ENCODE measurements at places on chromosomes 5 and 9. TPM values are rescaled to one million over a fixed set of nuclear protein-coding genes. Genes with fewer than 3 reads are reported as not detected.

GRCh38 chr9:114220061-114220541, 64.8 kb downstream of the COL27A1 start:
- DNase-seq = no peak
- no peaks in the 10 kb centered on the region for H3K36me3 ChIP-seq
- peaks cover 14% of the 10 kb centered on the region for H3K4me1 ChIP-seq
- no peak overlapping the region for H3K27ac ChIP-seq

DNA sequence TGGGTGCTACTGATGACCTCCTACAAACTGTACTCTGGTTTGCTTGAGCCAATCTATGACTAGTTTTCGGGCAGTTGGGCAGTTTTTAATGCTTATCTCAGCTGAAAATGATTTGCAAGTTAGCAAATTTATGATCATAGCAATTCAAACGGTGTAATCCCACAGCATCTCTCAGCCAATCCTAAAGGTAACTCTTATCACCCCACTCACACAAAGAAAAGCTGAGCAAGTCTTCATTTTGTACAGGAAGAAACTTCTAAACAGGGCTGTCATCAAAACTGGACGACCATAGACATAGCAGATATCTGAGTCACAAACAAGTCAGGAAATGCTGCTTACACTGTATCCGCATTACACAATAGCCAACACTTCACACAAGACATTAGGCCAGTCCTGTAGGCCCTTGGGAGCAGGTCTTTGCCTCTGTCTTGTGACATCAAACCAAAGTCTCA, 2.6 kb upstream of the ENC1 start:
- no peak overlapping the region for H3K4me3 ChIP-seq
- H3K4me1 ChIP-seq = peaks cover 38% of the 10 kb centered on the region
- no peak overlapping the region for H3K27ac ChIP-seq
- no peaks in the 10 kb centered on the region for H3K36me3 ChIP-seq

SAXO1 gene
- total RNA-seq = 0.02 TPM

FOXD4L5 gene
- 0.07 TPM for total RNA-seq

CBY3 gene
- total RNA-seq = 0.37 TPM

DNA sequence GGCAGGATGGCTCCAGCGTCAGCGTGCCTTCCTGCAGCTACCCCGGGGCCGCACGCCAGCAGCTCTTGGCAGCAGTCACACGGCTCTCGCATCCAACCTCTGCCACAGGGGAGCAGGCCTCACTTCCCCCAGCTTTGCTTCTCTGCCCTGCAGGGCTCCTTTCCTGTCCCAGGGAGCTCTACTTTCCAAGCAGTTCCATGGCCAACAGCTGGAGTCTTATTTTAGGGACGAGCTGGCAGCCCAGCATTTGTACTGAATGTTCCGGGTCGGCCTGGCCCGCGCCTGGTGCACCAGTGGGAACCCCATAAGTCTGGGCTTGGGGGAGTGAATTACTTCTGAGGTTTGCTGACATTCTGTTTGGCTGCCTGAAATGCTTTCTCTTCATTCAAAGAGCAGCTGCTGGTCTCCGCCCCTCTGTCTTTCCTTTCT, 34.6 kb downstream of the GADD45G start:
- H3K4me3 ChIP-seq = no peak overlapping the region
- H3K4me1 ChIP-seq = peaks cover 8% of the 10 kb centered on the region
- H3K36me3 ChIP-seq = no peaks in the 10 kb centered on the region
- no peaks in the 10 kb centered on the region for H3K27me3 ChIP-seq
- DNase-seq = no peak
- H3K27ac ChIP-seq = no peak overlapping the region

- H3K4me1 ChIP-seq = peaks cover 3% of the 10 kb centered on the region
- peaks cover 28% of the 10 kb centered on the region for H3K36me3 ChIP-seq
- peaks cover 4% of the 10 kb centered on the region for H3K27me3 ChIP-seq
- no peak overlapping the region for H3K4me3 ChIP-seq
- no peak overlapping the region for H3K27ac ChIP-seq
- no peak for DNase-seq
Measured at GRCh38 chr9:74478606-74479005, 18.5 kb upstream of the RORB start.

DNA sequence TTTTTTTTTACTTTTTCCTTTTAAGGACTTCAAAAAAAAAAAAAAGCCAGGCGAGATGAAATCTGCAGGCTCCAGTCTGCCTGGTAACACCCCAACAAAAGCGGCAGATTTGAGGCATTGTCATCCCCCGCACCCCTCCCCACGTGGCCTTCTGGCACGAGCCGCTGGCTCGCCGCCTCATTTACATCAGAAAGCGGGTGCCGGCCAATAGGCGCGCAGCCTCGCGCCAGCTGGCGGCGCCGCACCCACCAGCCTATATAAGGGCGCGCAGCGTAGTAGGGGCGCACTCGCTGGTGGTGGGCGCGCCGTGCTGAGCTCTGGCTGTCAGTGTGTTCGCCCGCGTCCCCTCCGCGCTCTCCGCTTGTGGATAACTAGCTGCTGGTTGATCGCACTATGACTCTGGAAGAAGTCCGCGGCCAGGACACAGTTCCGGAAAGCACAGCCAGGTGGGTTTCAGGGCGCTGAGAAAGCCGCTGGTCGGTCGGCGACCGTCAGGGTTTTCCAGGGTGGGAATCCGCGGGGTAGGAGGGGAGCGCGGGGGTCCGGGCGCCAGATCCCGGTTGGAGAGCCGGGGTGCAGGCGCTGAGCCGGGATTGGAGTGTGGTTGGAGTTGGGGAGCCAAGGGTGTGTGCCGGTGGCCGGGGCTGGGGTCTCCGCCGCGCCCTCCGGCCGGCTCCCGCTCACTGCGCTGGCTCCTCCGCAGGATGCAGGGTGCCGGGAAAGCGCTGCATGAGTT, at the start of gene GADD45G:
Gene GADD45G (plus strand): TSS at position 284 of the 736 bp plus-strand sequence. CDS start 110 bp downstream, at position 394.
- H3K27me3 ChIP-seq = peaks cover 31% of the 10 kb centered on the region
- peaks cover 23% of the 10 kb centered on the region for H3K4me1 ChIP-seq
- peak within 1 kb of the TSS; percentile 95 for H3K27ac ChIP-seq
- 0 out of 2 replicates have a peak, but pooled peaks cover 6% of the 10 kb centered on the region for H3K36me3 ChIP-seq
- DNase-seq = peak; percentile 94

DNA sequence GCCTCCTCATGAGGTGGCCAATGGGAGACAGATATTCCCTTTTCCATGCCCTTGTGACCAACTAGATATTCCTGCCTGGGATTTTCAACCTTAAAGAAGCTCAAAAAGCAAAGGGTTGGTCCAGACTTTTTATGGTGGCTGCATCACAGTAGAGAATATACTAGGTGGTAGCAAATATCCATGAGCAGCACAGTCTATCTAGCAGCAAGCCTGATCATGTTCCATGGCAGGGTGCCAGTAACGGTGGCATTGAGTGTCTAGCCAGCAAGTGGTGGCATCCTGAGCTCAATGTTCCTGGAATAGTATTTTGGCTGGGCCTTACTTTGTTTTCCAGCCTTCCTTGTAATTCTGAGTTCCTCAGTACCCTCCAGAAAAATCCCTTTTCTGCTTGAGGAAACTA, 25.8 kb downstream of the CDC25C start:
- H3K27ac ChIP-seq = no peak overlapping the region
- H3K36me3 ChIP-seq = 0 out of 2 replicates have a peak, but pooled peaks cover 2% of the 10 kb centered on the region
- H3K27me3 ChIP-seq = no peaks in the 10 kb centered on the region
- H3K4me3 ChIP-seq = no peak overlapping the region
- no peaks in the 10 kb centered on the region for H3K4me1 ChIP-seq

DNA sequence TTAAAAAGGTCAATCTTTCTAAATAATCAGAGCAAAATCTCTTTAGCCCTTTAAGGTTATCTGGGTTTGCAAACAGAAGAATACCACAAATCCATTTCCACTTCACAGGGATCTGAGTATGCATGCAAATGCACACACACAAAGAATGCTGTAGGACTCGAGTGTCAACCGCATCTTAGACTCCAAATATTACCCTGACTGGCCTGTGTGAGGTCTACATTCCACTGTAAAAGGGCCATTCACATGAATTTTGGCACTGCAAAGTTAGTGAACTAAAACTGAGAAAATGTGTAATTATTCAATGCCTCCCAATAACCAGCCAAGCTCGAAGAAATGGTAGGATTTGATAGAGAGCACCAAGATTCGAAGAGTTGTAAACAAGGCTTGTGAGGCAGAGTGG, 199.9 kb downstream of the AGTPBP1 start:
- H3K27me3 ChIP-seq = no peaks in the 10 kb centered on the region
- H3K4me1 ChIP-seq = peaks cover 27% of the 10 kb centered on the region
- H3K4me3 ChIP-seq = no peak overlapping the region
- peak overlapping the region; percentile 54 for H3K27ac ChIP-seq
- no peak for DNase-seq

GRCh38 chr9:13174906-13175639, 104.4 kb downstream of the MPDZ start:
- no peak overlapping the region for H3K27ac ChIP-seq
- no peak overlapping the region for H3K4me3 ChIP-seq
- H3K36me3 ChIP-seq = peaks cover 18% of the 10 kb centered on the region
- no peaks in the 10 kb centered on the region for H3K27me3 ChIP-seq

DNA sequence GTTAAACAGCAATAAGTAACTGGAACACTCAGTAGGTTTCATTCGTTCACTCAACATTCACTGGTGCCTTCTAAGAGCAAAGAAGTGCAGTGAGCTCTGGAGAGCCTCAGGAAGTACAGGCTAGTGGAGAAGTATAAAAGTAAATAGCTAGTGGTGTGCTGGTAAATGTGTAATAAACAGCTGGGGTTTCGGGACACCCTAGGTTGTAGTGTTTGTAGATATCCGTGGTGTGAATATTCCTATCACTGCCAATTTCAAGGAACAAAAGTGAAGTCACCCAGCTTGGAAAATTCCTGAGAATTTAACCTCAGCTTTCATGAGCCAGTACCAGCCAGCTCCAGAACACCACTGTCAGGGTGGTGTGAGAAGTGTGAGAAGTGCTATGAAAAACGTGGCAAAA, 75.9 kb downstream of the GABBR2 start:
- H3K4me3 ChIP-seq = no peak overlapping the region
- no peak overlapping the region for H3K27ac ChIP-seq
- no peaks in the 10 kb centered on the region for H3K4me1 ChIP-seq
- peaks cover 2% of the 10 kb centered on the region for H3K36me3 ChIP-seq

RECK gene
- total RNA-seq = 9.9 TPM

GRCh38 chr5:59107692-59108091, 524.8 kb downstream of the RAB3C start:
- DNase-seq = no peak
- H3K36me3 ChIP-seq = no peaks in the 10 kb centered on the region
- no peaks in the 10 kb centered on the region for H3K27me3 ChIP-seq
- no peaks in the 10 kb centered on the region for H3K4me1 ChIP-seq
- no peak overlapping the region for H3K4me3 ChIP-seq

DNA sequence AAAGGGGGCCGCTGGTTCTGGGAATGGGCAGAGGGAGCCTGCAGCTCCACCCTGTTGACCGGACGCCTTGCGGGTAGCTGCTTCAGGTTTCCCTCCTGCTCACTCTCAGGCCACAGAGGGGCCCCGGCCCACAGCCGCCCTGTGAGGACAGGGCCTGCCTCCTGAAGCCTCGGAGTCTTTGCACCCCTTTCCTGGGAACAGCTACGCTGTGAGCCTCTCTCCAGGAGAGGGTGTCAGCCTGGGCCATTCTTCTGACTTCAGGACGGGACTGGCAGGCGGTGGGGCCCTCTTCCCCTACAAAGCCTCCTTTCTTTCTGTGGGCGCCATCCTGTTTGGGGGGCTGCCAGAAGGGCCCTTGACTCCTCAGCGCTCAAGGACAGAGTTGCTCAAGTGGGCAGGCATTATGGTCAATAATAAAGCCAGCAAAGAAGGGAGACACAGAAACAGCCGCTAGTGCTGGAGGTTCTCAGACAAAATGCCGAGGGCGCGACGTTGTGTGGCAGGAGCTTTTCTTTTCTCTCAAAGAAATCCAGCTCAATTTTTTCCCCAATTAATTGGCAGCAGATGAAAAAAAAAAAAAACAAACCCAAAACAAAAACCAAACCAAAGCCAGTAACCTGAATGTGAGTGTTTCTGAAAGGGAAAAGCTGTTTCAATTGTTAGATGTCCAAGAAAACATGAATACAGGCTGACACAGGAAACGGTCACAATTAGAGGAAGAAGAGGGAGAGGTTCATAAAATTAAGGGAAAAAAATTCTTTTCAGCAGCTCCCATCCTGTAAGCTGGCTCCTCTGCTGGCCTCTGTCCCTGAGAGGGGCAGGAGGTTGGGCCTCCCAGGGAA, 12.8 kb upstream of the SLC25A51 start:
- H3K27ac ChIP-seq = no peak overlapping the region
- no peaks in the 10 kb centered on the region for H3K27me3 ChIP-seq
- DNase-seq = no peak
- peaks cover 26% of the 10 kb centered on the region for H3K4me1 ChIP-seq

DNA sequence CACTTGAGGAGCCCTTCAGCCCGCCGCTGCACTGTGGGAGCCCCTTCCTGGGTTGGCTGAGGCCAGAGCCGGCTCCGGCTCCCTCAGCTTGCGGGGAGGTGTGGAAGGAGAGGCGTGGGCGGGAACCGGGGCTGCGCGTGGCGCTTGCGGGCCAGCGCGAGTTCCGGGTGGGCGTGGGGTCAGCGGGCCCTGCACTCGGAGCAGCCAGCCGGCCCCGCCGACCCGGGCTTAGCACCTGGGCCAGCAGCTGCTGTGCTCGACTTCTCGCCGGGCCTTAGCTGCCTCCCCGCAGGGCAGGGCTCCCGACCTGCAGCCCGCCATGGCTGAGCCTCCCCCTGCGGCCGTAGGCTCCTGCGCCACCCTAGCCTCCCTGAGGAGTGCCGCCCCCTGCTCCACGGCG, 6.2 kb upstream of the SHB start:
- H3K4me3 ChIP-seq = no peak overlapping the region
- H3K36me3 ChIP-seq = no peaks in the 10 kb centered on the region
- H3K4me1 ChIP-seq = peaks cover 15% of the 10 kb centered on the region
- no peak for DNase-seq
- H3K27ac ChIP-seq = no peak overlapping the region

DNA sequence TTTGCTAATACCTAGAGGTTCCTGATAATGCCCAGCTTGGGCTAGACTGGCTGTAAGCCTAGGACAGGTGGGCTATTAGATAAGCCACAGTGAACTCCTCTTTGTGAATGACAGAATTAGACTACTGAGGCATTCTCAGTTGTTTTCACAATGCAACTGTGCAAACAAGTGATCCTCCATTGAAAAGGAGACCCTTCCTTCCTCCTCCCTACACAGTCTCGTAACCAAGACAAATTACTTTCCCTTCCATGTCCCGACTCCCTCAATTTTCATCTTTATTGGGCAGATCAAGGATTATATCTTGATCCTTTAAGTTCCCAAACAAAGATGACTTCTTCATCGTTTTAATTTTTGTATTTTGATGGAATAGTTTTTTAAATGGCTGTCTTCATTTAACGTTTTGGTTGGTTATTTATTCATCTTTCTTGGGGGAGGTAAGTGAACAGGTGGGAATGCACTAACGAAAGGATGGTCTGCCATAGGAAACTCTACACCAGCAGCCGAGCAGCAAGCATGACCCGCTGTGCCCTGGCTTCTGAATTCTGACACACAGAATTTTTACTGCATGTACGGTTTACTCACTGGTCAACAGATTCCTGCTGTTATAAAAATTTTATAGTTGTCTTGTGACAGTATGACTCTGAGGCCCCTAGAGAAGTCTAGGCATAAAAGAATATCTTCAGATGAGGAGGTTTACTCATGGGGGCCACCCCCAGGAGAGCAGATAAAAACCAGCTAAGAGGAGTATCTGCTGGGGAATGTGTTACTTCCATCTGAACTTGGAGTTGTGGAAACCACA, 137.5 kb upstream of the TUT7 start:
- no peak overlapping the region for H3K27ac ChIP-seq
- no peaks in the 10 kb centered on the region for H3K36me3 ChIP-seq
- no peaks in the 10 kb centered on the region for H3K27me3 ChIP-seq
- no peak overlapping the region for H3K4me3 ChIP-seq
- DNase-seq = no peak

ZNF608 gene
- 44.4 TPM for total RNA-seq

- no peak within 1 kb of the TSS for H3K27ac ChIP-seq
- peak within 1 kb of the TSS; percentile 67 for H3K4me3 ChIP-seq
- no peak for DNase-seq
- H3K36me3 ChIP-seq = no peaks in the 10 kb centered on the region
- H3K4me1 ChIP-seq = peaks cover 3% of the 10 kb centered on the region
Measured at GRCh38 chr5:180591311-180591887, at the start of gene SCGB3A1. SCGB3A1 (minus strand) TSS chr5:180591499; CDS start chr5:180591462, 37 bp downstream.
